ENCODE measurements at places on chromosomes 4 and X.

- DNase-seq: no peak
Measured at GRCh38 chr4:25783126-25783525, 79.7 kb downstream of the SEL1L3 start.

GRCh38 chr4:173666-174314 is 49.5 kb downstream of the ZNF718 start:
- DNase-seq: no peak

DNA sequence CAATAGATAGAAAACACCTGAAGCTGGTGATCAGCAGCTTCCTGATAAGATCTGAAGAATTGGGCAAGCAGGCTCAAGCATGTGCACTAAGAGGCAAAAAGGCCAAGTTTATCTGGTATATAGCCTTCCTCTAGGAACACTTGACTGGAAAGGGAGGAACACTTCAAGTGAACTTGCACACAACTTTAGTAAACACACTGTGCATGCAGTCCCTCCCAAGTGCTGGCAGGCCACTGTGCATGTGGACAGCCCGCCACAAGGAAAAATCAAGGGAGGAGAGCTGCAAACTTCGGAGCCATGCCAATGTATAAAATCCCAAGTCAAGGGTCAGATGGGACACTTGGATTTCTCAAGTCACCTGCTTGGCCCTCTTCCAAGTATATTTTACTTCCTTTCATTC is 645.8 kb upstream of the NDST4 start:
- no peak for DNase-seq

- DNase-seq: no peak
Measured at GRCh38 chr4:70133473-70133872, 20.6 kb upstream of the PRR27 start.

DNA sequence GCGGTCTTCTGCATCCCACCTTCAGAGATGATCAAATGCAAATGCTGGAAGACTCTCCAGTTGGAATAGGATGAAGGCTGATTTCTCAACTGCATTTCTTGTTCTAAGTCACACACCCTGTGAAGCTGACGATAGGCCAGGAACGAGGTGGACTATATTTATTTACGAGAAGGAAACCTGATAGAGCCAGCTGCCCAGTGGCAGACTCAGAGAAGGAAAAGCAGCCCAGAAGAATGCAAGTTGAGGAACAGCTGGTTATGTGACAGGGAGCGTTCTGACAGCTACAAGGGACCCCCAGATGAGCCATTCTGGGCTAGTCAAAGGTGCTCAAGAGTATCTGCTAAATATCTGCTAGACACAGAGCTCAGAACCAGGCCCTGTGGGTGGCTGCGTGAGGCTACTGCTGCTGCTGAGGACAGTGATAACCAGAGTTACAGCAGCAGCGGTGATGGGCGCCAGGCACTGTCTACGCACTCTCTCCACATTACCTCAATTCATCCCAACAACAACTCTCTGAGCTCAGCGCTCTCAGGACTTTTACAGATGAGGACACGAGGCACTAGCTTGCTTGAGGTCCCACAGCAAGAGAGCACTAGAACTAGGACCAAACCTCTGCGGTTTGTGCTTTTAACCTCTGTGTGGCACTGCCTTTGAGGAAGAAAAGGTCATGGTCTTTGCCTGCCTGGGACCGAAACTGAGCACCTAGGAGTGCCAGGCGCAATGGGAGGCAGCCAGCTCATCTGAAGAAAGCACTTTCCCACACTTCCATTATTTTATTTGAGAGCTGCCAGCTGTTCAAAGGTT is 69.0 kb downstream of the GATB start:
- DNase-seq: no peak

GRCh38 chrX:16870862-16871815 is 977 bp upstream of the RBBP7 start:
- DNase-seq: no peak

DNA sequence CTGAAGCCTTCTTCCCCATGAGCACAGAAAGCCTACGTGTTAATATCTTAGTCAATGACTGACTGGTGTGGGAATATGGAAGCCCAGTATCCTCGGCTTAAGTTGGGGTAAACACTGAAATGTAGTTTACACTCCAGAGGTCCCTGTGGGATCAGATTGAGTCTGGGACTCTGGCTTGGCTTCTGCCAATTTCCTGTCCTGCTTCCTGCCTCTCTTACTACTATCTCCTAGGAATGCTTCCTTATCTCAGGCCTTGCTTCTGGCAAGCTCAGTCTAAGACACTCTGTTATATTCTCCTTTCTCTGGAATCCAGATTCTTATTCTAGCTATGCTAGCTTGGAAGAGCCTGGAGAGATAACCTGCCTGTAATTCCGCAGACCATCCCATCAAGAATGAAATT is 174.0 kb upstream of the LDB2 start:
- DNase-seq: no peak

GRCh38 chr4:166622425-166622977 is 611.8 kb downstream of the SPOCK3 start:
- DNase-seq: no peak

DNA sequence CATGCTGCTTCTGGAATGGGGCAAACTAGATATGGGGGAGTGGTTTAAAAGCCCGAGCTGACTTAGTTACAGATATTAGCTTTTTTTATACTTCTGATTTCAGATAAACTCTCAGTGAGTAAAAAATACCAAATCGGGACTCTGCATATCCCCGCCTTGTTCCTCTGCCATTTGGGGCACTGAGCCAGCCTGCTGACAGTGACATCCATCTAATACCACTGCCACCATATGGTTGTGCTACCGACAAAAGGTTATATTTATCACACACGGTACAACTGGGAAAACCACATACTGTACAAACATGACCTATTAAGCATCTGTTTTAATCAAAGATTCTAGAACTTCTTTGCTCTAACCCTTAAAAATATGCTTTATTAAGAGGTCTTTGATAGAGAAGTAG is 78.7 kb downstream of the GALNT7 start:
- DNase-seq: no peak

DNA sequence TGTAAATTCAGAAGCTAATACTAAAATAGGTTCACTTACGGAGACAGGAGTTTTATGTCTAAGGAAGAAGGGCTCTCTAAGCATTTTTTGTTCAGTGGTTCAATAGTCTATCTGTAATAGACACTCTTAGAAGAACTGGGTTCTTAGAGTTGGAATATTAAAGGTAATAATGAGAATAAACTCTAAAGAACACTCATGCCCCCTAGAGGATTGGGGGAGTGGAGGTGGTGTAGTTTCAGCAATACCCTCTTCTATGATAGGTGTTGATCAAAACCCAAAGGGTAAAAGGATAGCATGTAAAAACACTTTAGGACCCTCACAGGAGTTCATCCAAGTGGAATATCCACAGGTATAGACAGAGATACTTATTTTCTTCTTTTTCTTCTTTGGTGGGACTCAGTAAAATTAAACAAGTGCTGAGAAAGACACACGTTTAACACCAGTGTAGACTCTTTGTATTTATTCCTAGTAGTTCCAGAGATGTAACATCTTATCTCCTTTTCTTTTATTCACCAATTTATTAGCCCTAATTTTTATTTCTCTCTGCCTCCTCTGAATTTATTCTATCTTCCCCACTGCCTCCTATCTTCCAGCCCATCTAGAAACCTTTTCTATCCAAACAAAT is 25.7 kb upstream of the MND1 start:
- DNase-seq: peak; percentile 8

GRCh38 chrX:74519870-74520269 is 94.6 kb downstream of the RLIM start:
- DNase-seq: no peak

DNA sequence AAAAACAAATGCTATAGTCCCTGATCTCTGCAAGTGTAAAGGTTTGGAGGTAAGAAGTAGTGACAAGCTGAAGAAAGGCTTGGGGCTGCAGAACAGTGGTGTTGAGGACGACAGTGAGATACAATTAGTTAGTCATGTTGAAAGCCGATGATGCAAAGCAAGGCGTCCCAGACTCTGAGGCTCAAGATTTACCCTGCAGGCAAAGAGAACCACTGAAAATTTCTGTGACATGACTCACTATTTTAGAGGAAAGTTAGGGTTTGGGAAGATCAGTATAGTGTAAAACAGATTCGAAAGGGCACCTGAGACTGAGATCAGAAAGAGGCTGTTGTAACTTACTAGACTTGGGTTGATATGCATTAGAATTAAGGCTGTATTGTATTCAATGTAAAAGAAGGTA is 281.3 kb upstream of the FTHL17 start:
- DNase-seq: no peak

GRCh38 chrX:12974796-12975669 is at the start of gene TMSB4X:
TMSB4X (plus strand) TSS chrX:12975110.
- DNase-seq: peak; percentile 67

DNA sequence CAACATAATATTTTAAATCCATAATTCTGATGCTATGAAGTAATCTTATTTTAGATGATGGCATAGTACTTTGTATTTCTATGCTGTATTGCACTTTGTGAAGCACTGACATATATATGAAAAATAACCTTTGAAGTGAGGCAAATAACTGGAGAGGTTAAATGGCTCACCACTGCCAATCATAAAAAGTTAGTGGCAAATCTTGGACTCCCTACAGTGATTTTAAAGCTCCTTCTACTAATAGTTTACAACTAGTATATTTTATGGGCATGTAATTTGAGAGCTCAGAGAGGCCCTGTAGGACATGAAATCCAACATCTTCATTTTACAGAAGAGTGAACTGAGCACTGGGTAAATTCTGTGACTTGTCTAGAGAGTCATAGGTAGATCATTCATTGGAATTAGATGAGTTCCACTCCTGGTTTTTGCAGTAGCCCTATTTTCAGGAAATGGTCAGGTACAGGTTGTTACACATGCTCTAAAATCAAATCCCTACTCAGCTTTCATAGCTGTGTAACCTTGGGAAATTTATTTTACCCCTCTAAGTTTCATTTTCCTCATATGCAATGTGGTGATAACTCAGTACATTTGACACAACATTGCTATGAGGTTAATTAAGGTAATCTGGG is 804 bp upstream of the GC start:
- DNase-seq: no peak

DNA sequence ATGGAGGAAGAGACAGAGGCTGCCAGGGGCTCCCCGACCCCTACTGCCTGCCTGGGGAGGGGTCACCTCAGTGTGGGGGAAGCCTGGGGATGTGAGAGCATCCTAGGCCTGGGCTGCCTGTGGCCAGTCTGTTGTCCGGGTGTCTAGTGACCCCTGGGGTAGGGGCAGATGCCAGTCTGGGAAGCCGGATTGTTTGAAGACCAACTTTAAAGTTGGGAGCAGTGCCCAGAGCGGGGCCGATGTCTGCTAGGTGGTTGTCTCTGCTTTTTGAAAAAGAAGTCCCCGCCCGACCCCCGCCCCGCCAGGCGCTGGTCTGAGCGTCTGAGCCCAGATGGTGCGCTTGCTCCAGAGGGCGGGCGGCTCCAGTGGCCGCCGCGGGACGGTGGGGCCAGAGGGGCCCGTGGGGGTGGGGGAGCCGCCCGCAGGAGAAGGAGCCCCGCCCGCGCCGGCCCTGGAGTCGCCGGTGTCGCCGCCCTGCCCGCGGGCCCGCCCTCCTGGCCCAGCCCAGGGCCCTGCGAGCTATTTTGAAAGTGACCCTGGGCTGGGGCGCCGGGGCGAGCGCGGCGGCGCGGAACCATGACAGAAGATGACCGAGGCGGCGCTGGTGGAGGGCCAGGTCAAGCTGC is at the start of gene DOK7:
Gene DOK7 (plus strand): TSS at position 517 of the 626 bp plus-strand sequence. CDS start 70 bp downstream, at position 587.
- DNase-seq: no peak

- no peak for DNase-seq
Measured at GRCh38 chrX:98516120-98516519, 1632.4 kb downstream of the RPA4 start.

- DNase-seq: no peak
Measured at GRCh38 chr4:81314196-81314896, 99.3 kb upstream of the PRKG2 start.

GRCh38 chr4:148092316-148093014 is 349.7 kb downstream of the NR3C2 start:
- DNase-seq: no peak

- DNase-seq: no peak
Measured at GRCh38 chr4:26885912-26886274, 25.3 kb downstream of the STIM2 start.

GRCh38 chr4:119281393-119281792 is 40.5 kb downstream of the FABP2 start:
- no peak for DNase-seq

DNA sequence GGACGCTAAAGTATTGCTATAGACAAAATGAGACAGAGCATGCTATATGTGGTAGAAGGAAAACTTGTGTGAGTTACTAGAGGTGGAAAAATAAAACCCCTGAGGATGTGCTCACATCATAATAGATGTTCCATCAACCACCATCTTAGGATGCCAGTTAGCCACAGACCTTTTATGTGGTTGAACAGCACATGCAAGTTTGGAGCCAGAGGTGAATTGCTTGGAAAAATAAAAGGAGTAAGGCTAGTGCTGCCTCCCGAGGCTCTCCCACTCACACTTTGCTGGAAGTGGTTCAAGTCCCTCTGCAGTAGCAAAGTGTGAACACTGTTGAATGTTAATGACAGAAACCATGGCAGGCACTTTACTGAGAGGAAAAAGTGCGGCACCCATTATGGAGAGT is 39.4 kb upstream of the PPARGC1A start:
- no peak for DNase-seq

DNA sequence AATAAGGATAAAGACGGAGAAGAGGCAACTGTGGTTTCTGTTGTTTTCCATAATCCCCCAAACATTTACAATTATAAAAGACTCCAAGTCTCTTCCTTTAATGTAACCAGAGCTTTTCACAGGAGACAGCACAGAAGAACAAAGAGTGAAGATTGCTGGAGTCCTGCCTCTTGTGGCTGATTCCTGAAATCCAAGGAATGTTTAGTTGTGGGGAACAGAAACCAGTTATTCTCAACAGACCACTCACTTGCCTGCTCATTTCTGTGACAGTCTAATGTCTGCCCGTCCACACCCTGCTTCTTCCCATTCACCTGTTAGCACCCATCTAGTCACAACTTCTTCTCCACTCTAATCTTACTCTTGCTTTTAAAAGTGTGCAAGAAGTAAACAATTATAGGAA is 12.1 kb downstream of the TEX13B start:
- no peak for DNase-seq

- no peak for DNase-seq
Measured at GRCh38 chr4:30952526-30953219, 232.5 kb downstream of the PCDH7 start.

DNA sequence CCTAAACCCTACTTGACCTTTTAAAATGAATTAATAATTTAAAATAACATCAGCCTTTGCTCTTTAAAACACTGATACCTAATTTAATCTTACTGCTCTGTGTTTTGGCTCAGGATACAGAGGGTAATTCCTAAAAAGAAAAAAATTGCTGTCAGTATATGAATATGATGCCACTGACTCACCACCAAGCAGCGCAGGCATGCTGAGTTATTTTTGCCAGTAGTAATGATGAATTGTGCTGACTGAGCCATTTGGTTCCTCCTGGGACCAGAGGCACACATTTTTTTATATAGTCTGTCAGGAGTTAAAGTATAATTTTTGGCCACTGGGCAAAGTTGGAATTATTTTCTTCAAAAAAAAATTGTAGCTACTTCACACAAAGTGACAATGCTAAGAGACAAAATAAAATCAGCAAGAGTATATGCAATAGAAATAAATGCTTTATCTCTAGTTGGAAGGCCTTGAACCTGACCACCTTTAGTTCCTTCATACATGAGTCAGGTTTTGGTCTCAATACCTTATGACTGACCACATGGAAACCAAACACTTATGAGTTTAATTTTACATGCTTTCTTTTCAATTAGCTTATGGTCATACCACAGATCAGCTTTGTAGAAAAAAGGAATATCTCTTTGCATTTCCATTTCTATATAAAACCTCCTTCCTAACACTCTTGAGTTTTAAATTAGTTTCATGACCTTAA is 115.1 kb downstream of the PPP3CA start:
- DNase-seq: peak; percentile 18

All from stimulated activated CD4-positive, alpha-beta T cell treated with anti-CD3 and anti-CD28 coated beads, Interleukin-2, amount 100 ng/mL, for 48 hours (primary cell).